ENCODE measurements at places on chromosomes 5 and 9.

DNA sequence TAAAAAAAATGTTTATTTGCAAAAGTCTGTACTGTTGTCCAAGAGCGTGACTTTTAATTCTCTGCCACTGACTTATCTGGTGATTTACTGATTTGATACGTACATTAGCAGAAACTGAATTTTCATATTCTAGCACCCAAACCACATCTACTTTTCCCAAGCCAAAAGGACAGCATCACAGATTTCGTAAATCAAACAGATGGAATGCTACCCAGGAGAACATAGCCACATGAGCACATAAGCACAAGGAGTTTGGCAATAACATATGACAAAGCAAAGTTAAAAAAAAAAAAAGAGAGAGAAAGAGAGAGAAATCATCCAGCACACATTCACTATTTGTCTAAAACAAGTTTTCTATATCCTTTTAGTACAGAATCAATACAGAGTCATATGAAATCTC, 83.7 kb downstream of the HINT1 start:
- no peak for DNase-seq

DNA sequence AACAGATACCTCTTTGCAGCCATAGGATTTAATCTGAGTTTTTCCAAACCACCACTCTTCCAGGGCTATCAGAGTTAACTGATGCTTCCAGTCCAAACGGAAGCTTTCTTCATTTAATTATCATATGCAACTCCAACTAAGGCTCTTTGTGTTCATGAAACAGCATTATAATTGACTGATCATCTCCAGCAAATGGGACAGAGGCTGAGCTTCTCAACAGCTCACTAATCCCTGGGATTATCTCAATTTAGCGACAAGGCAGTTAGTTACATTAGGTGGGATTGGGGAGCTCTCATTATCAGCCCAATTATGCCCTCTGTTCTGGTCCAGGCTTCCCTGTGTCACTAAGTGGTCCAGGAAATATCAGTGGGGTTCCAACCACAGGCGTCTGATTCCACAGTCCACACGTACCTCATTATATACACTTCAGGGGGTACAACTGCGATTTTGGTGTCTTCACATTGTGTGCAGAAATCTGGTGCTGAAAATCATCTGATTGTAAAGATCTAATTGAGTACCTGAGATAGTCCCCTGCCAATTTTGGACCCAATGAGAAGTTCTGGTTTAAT, 313.5 kb upstream of the PANK3 start:
- no peak for DNase-seq

DNA sequence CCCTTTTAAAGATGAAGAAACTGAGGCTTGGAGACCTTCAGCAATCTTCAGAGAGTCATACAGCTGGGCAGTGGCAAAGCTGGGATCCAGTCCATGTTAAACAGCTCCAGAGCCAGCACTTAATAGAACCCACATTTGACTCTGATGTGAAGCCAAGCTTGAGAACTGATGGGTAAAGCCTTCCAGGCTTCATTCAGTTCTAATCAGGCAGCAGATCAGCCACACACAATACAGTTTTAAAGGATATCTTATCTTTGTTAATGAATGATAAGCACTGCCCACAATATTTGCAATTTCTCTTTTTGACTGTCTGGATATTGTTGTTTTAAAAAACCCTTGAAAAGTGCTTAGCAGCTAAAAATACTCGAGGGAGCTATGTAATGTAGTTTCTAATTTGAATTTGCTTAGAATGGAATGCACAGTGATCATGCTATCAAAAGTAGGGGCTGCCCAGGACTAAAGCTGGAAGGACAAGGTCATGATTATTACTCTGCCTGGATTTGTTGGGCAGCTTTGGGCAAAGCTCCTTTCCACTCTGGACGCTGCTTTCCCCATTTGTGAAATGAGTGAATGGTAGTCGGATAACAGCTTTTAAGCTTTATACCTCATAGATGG, 31.3 kb upstream of the HTR4 start:
- DNase-seq, result no peak

DNA sequence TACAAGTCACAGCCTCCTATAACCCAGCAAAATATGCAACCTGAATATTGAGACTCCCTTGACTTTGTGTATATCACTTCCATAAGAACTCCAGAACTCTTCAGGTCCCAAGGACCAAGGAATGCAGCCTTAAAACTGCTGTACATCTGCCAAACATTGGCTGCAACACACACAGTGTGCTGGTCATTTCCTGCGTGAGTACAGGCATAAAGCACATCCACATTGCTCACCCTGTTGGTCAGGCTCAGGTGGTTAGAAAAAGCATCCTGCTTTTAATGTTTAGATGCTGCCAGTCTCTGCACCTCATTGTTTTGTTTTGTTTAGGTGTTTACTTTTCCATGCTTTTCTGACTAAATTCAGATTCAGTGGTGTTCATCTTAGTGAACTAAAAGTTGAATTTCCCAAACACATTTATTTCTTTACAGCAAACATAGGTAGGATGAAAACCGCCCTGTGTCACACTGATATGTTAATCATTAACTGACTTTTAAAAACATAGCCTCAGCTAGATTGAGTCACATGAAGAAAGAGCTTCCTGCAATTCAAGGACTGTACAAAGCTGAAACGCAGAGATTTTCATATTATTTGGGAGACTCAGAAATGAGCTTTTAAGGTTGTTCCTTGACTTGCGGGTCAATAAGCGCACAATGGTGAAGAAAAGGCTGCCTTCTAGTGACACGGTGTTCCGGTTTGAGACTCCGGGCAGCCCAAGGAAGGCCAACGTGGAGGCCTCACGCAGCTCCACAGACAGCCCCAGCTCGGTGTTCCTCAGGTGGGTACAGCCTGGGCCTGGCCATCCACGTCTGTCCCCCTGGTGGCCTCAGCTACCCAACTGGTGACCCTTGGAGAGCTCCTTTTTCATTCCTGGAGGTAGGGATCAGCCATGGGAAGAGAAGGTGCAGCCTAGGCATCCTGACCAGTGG, 52.2 kb upstream of the GRAMD2B start:
- DNase-seq, result no peak

DNA sequence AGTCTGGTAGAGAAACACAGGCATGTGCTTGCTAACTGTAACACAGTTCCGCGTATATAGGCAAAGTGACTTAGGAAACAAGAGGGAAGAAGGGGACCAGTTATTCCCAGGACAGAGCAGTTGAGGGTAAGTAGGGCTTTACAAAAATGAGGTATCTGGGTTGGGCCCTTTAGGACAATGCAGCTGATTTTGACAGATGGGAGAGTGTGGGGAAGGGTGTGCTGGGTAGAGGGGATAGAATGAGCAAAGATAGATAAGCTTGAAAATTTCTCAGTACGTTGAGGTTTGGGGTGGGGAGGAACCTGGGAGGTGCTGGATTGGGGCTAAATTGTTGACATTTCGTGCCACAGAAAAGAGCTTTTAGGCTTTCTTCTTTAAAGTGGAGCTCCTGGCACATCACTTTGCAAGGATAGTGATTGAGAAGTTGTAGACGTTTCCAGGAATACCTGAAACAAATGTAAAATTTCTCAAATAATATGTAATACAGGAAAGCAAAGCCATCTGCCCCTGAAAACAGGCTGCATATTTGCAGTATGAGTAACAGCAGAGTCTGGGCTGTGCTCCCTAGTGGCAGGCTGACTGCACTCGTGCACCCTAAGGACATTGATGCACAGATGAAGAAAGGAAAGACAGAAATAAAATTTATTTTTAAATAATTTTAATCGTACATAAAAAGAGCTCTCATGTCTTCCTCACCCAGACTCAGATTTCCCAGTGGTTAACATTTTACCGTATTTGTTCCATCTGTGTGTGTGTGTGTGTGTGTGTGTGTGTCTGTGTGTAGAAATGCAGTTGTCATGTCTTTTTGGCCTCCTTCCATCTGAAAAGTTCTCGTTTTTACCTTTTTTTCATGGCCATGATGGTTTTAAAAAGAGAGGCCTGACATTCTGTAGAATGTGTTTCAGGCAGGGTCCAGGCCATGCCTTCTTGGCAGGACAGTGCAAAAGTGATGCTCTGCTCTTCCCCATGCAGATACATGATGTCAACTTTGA, 144.9 kb upstream of the DMRT1 start:
- DNase-seq, result no peak

GRCh38 chr5:138536665-138537315, 6.2 kb downstream of the ETF1 start:
- DNase-seq, result no peak

DNA sequence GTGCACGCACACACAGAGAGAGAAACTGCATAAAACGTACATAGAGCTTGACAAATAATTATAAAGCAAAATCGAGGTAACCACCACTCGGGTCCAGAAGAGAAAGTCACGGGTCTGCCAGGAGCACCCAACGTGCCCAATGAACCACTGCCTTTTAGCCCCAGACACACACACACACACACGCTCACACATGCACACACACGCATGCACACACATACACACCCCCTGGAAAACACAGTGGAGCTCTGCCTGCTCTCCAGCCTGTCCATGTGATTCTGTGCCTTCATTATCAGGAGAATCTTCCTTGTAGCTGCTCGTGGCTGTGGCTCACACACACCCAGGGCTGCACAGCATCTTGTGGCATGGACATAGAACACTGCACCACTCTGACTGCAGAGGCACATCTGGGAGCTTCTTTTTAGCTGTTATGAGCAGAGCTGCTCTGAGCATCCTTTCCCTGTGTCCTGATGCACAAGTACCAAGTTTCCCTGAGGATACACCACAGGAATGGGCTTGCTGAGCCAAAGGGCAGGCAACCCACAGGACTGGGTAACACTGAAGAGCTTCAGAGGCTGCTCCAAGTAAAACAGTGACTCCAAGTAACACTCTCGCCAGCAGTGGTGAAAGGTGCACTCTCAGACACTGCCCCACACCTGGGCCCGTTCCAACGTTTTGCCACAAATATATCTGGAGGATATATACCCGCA, 58.9 kb downstream of the CAMSAP1 start:
- no peak for DNase-seq
